Nephron progenitor cell (in vitro differentiated cells): ENCODE measurements at places on chromosomes 12 and 14.

DNA sequence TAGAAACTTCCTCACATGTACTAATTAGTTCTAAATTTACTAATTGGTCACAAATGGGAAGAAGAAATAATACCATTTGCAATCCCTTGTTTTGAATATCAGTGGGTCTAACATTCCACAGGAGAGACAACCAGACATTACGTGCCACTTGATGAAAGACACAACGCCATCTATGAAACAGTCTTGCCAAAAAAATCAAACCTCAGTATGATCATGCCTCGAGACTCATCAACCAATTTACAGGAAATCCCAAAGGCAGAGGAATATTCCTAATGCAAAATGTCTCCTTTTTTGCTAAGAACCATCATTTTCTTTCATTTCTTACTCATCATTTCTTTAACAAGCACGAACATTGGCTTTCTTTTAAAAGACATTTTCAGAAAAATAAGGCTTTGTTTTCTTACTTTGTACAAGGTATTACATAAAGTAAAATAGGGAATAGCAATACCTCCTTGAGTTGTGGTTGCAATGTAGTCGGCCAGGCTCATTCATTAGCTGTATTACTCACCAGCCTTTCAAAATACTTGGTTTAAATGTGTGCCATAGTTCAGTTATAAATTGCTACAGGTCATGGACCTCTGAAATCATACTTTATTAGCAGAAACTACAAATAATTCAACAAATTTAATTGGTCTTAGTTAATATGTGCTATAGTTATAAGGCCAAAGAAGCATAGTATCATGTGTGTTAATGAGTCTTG is 436.2 kb upstream of the FLRT2 start:
- no peak for DNase-seq

- DNase-seq, result no peak
Observed at GRCh38 chr14:54700717-54701116, 133.8 kb downstream of the SAMD4A start.

- DNase-seq, result no peak
Observed at GRCh38 chr14:90546767-90547166, 149.9 kb downstream of the CALM1 start.

GRCh38 chr12:111435661-111436201 is 30.0 kb downstream of the SH2B3 start:
- DNase-seq, result no peak
